Left lobe of liver (tissue), 2 donors: ENCODE measurements at places on chromosomes 13 and 19.
A peak's percentile ranks its signal among the peaks of the same experiment; 100 is the strongest.

DNA sequence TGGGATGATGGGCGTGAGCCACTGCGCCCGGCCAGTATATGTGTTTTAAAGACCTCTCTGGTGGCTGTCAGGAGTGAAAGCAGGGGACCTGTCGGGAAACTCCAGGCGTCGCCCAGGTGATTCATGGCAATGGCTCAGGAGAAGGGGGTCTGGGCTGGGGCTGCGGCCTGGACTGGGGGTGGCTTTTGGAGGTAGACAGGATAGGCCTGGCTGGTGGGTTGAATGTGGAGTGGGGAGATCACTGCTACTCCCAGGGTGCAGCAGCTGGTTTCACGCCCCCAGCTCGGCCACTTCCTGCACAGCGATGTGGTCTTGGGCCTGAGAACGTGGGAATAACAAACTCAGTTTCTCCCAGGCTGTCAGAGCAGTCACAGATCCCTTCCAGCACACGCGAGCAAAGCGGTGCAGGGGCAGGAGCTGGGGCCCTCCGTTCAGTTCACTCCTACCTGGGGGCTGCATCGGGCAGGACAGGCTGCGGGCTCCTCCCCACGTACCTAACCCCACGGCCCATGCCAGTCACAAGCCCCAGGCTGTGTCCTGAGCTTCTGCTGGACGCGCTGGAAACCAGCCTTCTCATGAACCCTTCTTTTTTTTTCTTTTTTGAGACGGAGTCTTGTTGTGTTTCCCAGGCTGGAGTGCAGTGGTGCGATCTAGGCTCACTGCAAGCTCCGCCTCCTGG is 18.9 kb downstream of the KDM4B start:
- no peak for DNase-seq

- peak; percentile 85 for DNase-seq
Measured at GRCh38 chr13:51584731-51585672, 740 bp downstream of the WDFY2 start.

- DNase-seq: peak; percentile 96
Measured at GRCh38 chr19:4539693-4540581, at the start of gene LRG1. TSS of gene LRG1 (minus strand) at chr19:4540036. CDS start at chr19:4540013, 23 bp downstream.

DNA sequence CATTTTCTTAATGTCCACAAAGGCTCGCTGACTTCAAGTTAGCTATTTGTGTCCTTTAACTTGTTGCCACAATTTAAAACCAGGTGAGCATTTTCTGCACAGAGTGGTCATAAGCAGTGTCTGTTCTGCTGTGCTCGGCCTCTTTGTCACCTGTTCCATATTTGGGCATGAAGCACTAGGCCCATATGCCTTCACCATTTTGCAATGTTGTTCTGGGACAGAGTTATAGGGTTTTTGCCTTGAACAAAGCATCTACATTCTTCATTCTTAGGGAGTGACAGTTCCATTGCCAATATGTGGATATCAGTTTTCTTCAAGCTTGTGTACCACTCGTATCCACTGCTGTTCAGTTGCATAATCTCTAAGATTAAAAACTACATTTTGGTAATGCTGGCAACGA is 56.1 kb downstream of the LRCH1 start:
- DNase-seq: no peak

DNA sequence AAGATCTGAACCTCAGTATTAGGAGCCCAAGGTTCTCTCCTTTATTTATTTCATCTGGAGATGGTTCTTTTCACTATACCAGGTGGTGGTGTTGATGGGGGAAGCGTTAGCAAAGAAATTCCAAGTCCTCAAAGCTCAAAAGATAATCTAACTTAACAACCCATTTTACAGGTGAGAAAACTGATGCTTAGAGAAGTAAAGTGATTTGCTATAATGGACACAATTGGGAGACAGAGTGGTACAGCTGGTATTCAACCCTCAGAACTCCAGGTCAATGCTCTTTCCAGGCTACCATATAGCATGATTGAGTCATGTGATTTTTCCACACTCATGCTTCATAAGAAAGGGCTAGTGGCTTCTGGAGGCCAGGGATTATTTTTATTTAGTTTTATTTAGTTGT is 25.0 kb upstream of the URAD start:
- DNase-seq: no peak

- DNase-seq: no peak
Measured at GRCh38 chr13:110150384-110151101, 156.4 kb downstream of the COL4A1 start.

- DNase-seq: no peak
Measured at GRCh38 chr13:101115762-101116171, 300.5 kb downstream of the NALCN start.
